ENCODE measurements at places on chromosomes 7 and 10.

- DNase-seq: no peak
Measured at GRCh38 chr10:93068411-93069244, 5.1 kb upstream of the CYP26A1 start.

- DNase-seq: no peak
Measured at GRCh38 chr7:107023522-107024151, 20.9 kb upstream of the PRKAR2B start.

GRCh38 chr7:114345494-114345893, 69.1 kb upstream of the FOXP2 start:
- no peak for DNase-seq

DNA sequence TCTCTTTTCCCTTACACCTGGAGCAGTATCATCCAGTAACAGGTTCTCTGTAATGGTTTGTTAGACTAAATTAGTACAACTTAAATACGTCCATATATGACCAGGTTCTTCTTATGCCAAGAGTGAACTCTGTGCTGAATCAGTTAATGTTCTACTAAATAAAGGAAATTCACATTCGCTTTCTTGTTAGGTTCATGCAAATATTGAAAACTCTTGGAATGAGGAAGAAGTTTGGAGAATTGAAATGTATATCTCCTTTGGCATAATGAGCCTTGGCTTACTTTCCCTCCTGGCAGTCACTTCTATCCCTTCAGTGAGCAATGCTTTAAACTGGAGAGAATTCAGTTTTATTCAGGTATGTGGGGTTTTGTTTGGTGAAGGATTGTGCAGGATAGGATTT, 15.3 kb upstream of the CFAP69 start:
- no peak for DNase-seq

- DNase-seq: no peak
Measured at GRCh38 chr7:118094044-118094443, 89.9 kb upstream of the LSM8 start.

DNA sequence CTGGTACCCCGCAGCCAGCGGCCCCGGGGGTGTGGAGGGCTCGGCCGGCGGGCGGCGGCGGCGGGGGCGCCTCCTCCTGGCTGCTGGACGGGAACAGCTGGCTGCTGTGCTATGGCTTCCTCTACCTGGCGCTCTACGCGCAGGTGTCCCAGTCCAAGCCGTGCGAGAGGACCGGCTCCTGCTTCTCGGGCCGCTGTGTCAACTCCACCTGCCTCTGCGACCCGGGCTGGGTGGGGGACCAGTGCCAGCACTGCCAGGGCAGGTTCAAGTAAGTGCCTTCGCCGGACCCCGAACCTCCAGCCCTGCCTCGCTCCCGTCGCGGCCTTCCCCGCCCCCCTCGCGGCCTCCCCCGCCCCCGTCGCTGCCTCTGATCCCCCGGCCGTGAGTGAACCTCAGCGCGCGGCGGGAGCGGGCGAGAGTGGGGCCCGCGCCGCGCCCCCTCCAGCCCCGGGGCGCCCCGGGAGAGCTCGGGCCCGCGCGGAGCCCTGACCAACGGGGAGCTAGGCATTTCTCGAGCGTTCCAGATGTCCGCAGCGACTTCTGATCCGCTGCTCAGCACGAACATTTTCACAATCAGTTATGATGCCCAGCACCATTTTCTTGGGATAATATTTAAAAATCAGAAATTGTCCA, 727 bp downstream of the ATRNL1 start:
- no peak for DNase-seq

GRCh38 chr10:115706026-115706425, 567.0 kb downstream of the GFRA1 start:
- no peak for DNase-seq

GRCh38 chr7:326273-326672, 36.3 kb downstream of the FOXL3 start:
- no peak for DNase-seq

- no peak for DNase-seq
Measured at GRCh38 chr10:32957341-32958084, 517 bp downstream of the ITGB1 start.

DNA sequence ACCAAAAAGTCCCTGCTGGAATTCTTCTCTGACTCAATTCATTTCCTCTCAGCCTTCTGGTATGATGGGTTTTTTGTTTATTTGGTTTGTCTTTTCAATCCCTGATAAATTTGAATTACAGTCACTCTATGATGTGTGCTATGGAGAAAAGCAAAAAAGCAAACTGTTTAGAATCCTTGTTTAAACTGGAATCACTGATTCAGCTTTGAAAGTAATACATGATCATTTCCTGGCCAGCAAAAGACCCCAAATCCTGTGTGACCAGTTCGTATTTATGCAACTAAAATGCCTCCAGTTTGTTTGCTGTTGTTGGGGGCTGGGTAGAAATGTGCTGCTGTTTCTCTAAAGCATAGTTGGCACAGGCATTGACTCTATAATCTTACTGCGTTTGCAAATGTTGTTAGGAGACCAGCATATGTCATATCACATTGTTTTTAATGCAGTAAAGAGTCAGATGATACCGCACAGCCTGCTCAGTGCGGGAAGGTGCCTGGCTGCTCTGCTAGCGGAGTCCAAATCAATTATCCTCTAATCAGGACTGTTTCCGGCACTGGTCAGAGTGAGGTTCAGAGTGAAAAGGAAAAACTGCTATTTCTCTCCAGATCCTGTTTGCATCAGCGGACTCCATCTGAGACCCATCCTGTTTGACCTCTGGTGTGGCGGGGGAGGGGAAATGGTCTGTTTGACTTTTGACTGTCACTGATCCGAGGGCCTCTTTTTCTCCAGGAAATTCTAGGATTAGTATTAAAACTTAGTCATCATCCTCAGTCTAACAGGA, 40.6 kb upstream of the ADD3 start:
- no peak for DNase-seq

DNA sequence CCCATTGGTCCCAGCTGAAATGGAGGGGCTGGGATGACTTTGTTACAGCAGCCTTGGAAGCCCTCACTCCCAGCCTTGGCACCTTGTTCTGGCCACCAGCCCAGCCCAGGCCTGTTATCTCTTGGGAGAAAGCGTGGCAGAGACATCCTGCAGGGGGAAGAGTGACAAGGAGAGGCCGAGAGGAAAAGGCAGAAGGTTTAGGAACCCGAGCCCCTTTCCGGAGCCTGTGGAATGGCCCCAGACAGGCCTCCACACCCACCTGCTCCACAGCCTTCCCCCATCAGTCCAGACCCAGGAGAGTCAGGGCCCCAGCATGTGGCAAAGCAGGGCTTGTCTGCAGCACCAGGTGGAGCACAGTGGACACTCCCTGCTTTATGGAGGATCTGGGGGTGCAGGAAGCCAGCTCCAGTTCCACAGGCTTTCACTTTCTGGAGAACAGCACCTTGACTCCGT, 24.1 kb upstream of the TRIM8 start:
- DNase-seq: no peak

DNA sequence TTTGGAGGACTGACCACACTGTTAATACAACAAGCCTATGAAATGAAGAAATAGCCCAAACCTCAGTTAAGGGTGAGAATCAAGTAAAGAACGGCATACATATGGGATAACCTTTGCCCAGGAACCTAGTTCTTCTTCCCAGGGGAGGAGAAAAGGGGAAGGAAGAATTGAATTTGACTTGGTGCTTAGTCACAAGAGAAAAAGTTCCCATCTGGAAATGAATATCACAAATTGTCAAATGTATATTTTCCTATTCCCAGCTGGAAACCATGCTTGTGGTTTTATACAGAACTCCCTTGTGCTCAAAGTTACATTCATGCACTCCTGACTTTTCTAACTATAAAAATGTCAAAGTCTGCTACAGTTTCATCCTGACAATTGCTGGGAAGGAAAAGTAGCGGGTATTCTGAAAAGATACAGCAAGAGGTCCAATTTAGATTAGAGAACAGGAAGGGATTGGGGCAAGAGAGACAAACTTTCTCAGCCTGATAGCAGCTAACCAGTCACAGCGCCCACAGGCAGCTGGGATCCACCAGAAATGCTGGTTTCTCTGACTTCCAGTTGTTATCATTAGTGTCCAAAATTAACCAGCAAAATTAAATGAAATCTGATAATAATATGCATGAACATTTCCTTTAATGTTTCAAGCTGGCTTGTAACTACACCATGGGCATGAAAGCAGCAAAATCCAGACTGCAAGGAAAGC, 18.6 kb upstream of the GSAP start:
- DNase-seq: no peak

DNA sequence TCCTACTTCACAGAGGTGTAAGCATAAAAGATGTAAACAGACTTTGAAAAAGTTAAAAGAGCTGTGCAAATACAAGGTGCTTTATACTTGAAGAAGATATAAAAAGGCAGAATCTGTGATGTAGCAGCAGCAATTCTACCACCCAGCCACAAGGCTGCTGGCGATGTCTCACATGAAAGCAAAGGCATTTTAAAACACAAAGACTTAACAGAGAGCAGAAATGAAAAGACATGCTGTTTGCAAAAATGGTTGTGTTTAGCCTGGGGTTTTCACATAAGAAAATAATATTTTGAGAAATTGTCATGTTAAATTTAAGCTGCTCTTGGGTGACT, 85.5 kb upstream of the ZNF800 start:
- no peak for DNase-seq

GRCh38 chr10:851901-852300, 79.6 kb downstream of the LARP4B start:
- DNase-seq: no peak

GRCh38 chr10:110822712-110823311, 48.9 kb upstream of the PDCD4 start:
- no peak for DNase-seq

DNA sequence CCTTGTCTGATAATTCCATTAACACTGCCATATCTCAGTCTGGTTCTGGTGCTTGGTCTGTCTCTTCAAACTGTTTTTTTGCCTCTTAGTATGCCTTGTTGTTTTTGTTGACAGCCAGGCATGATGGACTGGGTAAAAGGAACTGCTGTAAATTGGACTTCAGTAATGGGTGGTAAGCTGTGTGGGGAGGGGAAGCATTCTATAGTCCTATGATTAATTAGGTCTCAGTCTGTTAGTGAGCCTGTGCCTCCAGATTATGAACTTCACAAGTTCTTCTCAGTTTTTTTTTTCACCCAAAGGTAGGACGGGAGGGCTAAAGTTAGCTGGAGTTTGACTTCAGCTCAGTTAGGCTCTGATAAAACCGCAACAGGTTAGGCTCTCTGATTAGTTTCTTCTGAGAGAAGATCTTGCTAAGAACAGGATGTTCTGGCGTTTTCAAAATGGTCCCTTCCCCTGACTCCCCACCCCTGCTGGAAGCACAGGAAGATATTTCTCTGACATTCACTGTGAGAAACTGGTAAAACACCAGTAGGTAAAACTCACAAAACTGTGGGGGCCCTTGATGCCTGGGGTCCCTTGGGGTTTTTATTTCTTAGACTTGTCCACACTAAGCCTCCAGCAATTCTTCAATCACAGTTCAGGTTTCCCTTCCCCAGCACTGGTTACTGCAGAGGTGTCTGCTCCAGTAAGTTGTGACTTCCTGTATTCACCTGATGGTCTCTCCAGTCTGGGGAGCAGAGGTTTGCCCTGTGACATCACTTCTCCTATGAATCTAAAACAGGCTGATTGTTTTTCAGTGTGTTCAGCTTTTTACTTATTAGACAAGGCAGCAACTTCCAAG, 43.3 kb upstream of the CCDC71L start:
- no peak for DNase-seq

- no peak for DNase-seq
Measured at GRCh38 chr7:27189997-27190748, 5.1 kb upstream of the HOXA11 start.

DNA sequence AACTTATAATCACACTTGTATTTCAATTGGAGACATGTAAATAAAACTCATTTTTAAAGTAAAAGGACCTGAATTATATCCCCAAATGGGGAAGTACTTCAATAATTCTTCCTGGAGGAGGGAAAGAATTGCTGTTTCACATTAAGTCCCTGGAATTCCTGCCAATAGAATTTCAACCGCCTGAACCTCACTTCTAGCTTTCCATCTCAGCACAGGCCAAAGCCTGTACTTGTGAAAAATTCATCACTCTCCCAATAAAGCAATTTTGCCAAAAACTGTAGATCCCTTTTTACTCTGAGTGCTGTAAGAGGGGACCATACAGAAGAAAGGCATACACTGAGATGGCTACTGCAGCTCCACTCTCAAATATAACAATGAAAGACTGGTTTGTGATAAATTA, 54.8 kb downstream of the CADPS2 start:
- DNase-seq: no peak

GRCh38 chr7:154903083-154903731, 99.7 kb downstream of the PAXIP1 start:
- no peak for DNase-seq

DNA sequence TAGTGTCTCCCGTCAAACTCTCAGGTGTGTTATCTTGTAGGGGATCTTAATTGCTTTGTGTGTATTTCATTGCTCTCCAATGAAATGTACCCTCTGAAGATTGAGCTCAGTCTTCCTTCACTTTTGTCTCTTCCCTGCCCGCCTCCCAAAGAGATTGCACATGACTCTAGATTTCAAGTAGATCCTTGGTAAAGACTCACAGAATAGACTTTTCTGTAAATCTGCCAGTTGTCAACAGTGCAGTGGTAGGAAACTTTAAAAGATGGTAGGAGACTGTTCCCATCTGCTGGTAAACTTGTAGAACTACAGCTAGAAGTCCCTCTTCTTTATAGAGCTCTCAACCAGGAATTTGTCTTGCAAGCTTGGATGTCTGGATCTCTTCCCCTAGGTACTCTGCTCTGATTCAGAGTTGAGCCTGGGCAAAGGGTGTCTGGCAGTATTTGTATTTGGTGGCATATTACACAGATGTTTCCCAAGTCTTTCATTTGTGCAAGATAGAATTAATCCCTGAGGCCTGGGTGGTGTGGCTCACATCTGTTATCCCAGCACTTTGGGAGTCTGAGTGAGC, 9.6 kb downstream of the CCL26 start:
- no peak for DNase-seq

GRCh38 chr10:54587971-54588370, 213.1 kb downstream of the PCDH15 start:
- no peak for DNase-seq

- DNase-seq: no peak
Measured at GRCh38 chr7:42617071-42617765, 294.7 kb downstream of the C7orf25 start.
